ENCODE measurements at places on chromosomes 7 and 10. TPM values are rescaled to one million over a fixed set of nuclear protein-coding genes. Genes with fewer than 3 reads are reported as not detected.
A peak's percentile ranks its signal among the peaks of the same experiment; 100 is the strongest.

GRCh38 chr10:14056610-14057332 lies 274.0 kb downstream of the FRMD4A start:
- DNase-seq: no peak

- DNase-seq: no peak
Observed at GRCh38 chr7:23713285-23714149, 3.5 kb downstream of the STK31 start.

DNA sequence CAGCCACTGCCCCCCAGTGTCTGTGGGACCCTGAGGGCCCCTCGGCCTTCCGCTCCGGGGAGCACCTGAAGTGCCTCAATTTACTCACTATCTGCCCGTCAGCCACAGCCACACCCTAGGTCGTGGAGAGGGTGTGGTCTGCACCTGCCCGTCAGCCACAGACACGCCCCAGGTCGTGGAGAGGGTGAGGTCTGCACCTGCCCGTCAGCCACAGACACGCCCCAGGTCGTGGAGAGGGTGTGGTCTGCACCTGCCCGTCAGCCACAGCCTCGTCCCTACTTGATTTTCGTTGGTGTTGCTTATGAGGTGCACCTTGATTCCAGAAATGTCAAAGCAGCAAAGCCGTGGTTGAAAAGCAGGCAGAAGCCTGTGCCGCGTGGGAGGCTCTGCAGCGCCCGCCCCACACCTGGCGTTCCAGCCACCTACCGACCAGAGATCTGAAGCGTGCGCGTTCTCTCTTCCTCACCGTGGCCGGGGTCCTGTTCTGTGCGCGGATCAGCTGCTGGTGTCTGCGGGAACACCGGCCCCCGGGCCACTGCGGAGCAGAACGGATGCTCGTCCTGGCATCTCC lies 101.6 kb downstream of the DYNC2I1 start:
- DNase-seq: no peak

DNA sequence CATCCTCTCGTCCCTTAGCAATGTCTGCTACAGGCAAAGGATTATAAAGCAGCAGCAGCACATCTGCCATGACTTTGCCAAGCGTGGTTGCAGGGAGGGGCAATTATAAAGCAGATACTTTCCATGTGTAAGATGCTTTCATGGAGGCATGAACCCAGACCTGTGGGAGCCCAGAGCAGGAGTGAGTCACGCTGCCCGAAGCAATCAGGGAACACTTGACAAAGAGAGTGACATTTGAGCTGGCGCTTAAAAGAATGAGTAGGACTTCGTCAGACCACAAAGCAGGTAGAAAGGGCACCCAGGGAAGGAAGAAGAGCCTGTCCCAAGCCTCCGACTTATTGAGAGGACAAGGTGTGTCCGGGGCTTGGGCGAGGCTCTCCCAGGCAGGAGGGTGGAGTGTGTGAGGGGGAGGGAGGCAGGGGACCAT lies 147.2 kb downstream of the MYOF start:
- DNase-seq: no peak

DNA sequence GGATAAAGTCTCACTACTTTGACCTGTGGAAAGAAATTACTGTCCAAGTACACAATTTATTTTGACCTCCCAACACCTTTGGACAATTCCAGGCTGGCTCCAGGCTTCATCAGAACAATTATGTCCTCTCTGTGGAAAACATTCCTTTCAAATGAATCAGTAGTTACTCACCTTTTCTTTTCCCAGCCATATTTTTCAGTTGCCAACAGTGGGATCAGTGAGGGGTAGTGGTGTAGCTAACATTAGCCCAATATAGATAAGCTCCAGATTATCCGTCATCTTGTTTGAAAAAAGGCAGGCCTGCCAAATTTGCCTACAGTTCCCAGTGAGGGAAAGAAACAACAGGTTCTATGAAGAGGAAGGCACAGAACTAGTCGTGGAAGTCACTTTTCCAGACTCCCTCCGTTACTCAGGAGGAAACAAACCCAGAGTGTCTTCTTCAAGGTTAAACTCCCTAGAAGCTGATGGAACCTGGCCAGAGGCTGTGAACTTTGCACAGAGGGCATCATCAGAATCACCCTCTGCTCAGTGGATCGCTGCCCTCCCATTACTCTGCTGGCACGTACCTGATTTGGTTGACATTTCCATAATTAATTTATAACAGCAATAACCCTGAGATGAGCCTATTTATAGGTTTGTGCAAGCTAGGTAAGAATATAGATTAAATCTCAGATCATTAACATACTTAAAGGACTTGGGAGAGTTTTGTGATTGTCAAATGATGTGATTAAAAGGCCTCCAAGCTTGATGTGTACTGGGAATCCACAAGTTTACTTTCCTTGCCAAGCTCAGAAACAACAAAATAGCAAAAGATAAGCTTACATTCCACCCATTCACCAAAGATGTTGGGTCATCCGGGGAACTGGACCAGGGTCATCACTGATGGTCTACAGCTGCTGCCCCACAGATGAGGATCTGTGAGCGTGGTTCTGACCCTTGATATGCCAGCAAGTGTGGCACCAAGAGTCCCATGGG lies 654.6 kb upstream of the GALNT17 start:
- no peak for DNase-seq

- DNase-seq: no peak
Observed at GRCh38 chr7:138295049-138295637, 164.9 kb upstream of the TRIM24 start.

DNA sequence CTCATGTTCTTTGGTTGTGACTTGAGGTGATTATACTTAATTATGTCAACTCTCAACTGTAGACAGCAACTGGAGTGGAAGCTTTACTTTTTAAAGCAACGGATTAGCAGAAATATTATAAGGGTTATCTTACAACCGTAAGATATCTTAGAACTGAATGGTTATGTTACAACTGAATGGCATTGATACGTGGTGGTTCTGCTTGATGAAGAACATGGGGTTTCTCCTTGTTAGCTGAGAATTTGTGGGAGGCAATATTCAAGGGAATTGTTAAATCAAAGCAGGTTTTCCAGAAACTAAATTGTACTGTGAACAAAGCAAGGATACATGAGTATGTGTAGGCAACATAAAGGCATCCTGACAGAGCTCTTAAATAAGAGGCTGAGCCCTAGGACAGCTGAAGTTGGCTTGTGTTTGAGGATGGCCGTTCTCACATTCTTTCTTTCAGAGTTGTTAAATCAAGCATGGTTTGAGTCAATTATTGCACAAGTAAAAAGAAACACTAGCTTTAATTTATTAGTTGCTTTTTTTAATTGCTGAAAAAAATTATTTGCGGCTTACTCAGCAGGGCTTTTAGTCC lies 350.0 kb downstream of the PLXDC2 start:
- no peak for DNase-seq

GRCh38 chr10:22825841-22826240 lies 102.0 kb upstream of the ARMC3 start:
- DNase-seq: no peak

GRCh38 chr7:142301923-142302550 lies 44.2 kb upstream of the PRSS58 start:
- no peak for DNase-seq

- no peak for DNase-seq
Observed at GRCh38 chr7:18667466-18667865, 171.9 kb downstream of the HDAC9 start.

DNA sequence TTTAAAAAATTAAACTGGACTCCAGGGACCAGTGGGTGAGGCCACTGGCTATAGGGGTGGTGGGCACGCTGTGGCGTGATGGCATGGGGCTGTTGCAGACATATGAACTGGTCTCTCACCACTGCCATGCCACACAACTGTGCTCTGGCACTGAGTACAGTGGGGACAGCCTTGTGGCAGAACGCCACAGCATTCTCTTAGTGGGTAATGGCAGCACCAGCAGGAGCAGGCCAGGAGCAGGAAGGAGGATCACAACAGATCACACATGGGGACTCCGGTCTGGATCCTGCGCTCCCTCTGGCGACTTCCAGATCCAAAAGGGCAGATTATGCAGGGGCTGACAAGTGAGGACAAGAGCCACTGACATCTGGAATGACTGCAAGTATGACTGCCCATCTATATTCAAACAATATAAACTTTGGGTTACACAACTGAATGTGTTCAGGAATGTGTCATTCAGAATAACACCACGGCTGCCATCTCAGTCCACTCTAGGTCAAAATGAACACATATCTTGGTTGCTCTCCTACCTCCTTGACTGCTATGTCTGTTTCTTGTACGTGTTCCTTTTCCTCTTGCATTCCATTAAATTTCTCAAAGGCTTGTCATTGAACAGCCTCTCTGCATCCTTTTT lies 176.0 kb downstream of the KMT2E start:
- no peak for DNase-seq

GRCh38 chr10:118662228-118663035 lies 67.0 kb upstream of the PRLHR start:
- no peak for DNase-seq

- no peak for DNase-seq
Observed at GRCh38 chr7:13259930-13260329, 572.5 kb downstream of the ARL4A start.

GRCh38 chr7:132793474-132793873 lies 217.2 kb upstream of the PLXNA4 start:
- no peak for DNase-seq

DNA sequence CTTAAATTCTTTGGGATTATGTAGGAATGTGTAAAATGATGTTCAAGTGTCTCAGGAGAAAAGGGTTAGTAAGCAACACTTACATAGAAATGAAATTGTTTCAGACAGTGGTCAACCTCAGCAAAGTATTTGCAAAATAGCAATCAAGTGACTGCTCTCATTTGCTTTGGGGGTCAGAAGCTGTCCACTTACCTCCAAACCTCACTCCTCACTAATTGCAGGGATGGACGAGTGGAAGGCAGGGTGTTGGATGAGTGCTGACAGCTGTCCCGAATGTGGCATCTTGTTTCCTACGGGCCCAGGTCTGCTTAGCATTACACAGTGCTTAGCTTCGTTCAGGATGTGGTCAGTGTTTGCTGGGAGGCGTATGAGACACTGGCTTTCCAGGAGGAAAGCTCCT lies 437.0 kb downstream of the SUGCT start:
- no peak for DNase-seq

GRCh38 chr10:29131952-29132547 lies 156.8 kb upstream of the LYZL1 start:
- no peak for DNase-seq

- no peak for DNase-seq
Observed at GRCh38 chr10:7345717-7346116, 65.1 kb downstream of the SFMBT2 start.

DNA sequence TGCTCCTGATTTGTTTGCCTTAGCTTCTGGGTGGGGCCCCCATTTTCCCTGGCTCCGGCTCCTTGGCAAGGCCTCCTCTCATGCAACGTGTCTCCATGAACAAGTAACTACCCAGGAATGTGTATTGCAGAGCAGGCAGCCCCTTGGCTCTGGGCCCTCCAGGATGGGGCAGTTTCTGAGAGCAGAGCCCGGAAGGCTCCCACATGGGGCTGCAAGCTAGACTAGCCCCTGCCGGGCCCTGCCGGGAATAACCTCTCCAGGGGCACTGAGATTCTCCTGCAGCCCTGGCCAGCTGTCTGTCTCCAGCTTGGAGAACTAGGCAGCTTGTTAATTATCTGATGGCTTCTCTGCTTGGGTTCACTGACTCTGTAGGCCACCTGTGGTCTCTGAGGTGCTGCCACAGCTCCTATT lies 184.0 kb upstream of the INHBA start:
- DNase-seq: no peak

- no peak for DNase-seq
Observed at GRCh38 chr10:96794836-96795733, 37.0 kb upstream of the LCOR start.

GRCh38 chr7:20665096-20665495 lies 49.6 kb downstream of the ABCB5 start:
- no peak for DNase-seq

GRCh38 chr10:62175251-62175650 lies 93.4 kb downstream of the RTKN2 start:
- DNase-seq: no peak

DNA sequence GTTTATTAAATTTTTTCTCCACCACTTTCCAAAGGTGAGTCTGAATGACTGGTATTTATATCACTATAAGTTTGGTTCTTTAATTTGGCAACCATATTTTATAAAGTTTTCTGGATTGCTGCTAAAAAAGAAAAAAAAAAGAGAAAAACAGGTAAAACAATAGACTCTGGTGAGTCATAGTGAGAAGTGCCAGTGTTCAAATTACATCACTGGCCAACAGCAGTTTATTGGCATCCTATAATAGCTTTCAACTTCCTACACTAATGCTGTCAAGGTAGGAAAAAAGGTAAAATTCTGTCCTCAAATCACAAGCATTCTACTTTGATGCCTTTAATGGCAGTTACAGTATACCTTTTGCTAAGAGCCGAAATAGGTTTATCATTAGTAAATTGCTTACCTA lies 808.8 kb downstream of the GRM8 start:
- no peak for DNase-seq

GRCh38 chr7:38178695-38179344 lies 775 bp downstream of the STARD3NL start:
- DNase-seq: peak; percentile 40

GRCh38 chr7:27161721-27162560 lies 3.4 kb downstream of the HOXA9 start:
- no peak for DNase-seq

GRCh38 chr7:20364571-20365196 lies 34.0 kb downstream of the ITGB8 start:
- DNase-seq: no peak

- no peak for DNase-seq
Observed at GRCh38 chr7:142802301-142802700, 31.5 kb downstream of the PRSS2 start.

GRCh38 chr7:28070297-28071055 lies 110.1 kb downstream of the JAZF1 start:
- DNase-seq: no peak

DNA sequence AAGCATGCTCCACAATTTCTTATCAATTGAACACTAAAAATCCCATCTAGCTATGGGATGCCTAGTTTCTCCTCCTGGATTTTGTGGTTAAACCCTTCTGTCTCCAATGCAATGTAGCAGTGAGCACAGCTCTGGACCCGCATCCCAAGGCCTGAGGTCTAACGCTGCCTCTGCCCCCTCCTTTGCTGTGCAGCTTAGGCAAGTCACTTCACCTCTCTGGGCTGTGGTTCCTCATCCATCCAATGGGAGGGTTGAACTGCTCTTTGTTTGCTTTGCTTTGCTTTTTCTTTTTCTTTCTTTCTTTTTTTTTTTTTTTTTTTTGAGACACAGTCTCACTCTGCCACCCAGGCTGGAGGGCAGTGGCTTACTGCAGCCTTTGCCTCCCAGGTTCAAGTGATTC lies 69.2 kb downstream of the PARP12 start:
- DNase-seq: no peak

DNA sequence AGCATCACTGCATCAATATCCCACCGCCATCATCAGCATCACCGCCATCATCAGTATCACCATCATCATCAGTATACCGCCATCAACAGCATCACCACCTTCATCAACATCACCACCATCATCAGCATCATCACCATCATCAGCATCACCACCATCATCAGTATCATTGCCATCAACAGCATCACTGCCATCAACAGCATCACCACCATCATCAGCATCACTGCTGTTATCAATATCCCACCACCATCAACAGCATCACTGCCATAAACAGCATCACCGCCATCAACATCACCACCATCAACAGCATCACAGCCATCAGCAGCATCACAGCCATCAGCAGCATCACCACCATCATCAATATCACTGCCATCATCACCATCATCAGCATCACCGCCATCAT lies 115.8 kb downstream of the RGS10 start:
- no peak for DNase-seq

GRCh38 chr7:50591480-50592438 lies 26.6 kb upstream of the DDC start:
- DNase-seq: no peak

The SPACDR gene
- total RNA-seq: 0.54 TPM

The OPN1SW gene
- total RNA-seq: 0.45 TPM

The STEAP2 gene
- 10.6 TPM for total RNA-seq

The FFAR4 gene
- 0.18 TPM for total RNA-seq

The ANXA8 gene
- total RNA-seq: not detected

The TBX20 gene
- not detected for total RNA-seq
